ENCODE measurements at places on chromosomes 12 and 14.

GRCh38 chr12:109673379-109673778 is 40.2 kb upstream of the FAM222A start:
- DNase-seq = no peak

DNA sequence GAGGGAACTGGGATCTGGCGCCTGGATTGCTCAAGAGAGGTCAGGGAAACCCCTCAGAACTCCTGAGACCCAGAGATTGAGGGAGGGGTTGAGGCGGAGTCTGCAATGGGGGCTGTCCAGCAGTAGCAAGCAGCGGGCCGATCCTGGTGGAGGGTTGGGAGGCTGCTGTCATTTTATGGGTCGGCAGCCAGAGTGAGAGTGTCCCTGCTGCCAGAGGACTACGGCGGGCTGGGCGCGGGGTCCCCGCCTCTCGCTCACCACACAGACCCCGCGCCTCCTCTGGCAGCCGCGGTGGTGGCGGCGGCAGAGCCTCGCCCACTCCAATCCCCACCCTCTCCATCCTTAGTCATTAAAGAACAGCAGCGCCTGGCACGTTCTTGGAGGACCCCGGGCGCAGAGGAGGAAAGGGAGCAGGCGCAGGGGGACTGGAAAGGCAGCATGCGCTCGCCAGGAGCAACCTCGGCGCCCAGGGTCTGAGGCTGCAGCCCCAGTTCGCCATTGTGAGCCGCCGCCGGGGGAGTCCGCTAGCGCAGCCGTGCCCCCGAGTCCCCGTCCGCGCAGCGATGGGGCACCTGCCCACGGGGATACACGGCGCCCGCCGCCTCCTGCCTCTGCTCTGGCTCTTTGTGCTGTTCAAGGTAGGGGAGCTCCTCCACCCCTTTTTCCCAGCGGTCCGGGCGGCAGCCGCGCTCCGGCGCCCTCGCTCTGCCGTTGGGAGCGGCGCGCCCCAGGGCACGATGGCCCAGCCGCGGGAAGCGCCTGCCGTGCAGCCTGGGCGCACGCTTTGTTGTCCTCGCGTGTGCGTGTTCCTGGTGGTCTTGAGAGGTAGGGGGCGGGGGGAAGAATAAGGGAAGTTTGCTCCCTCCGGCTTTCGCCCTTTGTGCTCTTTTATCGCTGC is at the start of gene PTPRO:
Gene PTPRO, plus strand, starts transcription at position 345 of the 898 bp plus-strand sequence.
- DNase-seq = no peak

DNA sequence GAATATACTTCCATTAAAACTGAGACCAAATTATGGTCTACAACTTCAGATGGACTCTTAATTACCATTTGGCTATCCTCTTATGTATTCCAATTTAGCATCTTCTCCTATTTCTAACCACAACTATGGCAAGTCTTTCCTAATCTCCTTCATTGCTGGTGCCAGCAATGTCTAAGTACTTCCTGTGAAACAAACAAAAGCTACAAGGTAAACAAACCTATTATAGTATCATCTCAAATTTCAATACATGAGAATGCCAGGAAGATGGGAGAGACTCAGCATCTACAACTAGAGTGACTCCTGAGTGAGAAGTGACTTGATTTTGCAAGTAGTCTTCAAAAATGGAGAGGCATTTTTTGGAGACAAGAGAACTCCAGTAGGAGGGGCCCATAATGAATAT is 202.9 kb upstream of the ATXN7L3B start:
- DNase-seq = no peak

GRCh38 chr14:81329640-81330381 is 70.3 kb downstream of the STON2 start:
- DNase-seq = no peak

DNA sequence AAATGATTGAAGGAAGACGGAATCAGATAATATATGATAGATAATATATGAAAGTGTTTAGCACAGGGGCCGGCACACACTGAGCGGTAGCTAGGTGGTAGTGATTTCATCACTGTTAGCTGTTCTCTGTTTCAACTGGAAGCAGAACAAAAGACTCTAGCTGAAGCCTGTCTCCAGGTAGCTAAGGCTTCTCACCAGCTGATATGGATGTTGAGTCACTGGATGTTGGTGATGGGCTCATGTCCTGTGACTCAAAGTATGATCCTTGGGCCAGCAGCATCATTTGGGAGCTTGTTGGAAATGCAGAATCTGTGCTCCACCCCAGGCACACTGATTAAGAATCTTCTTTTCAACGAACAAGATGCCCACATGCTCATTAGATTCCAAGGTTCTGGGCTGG is 21.7 kb upstream of the KCNA5 start:
- no peak for DNase-seq

DNA sequence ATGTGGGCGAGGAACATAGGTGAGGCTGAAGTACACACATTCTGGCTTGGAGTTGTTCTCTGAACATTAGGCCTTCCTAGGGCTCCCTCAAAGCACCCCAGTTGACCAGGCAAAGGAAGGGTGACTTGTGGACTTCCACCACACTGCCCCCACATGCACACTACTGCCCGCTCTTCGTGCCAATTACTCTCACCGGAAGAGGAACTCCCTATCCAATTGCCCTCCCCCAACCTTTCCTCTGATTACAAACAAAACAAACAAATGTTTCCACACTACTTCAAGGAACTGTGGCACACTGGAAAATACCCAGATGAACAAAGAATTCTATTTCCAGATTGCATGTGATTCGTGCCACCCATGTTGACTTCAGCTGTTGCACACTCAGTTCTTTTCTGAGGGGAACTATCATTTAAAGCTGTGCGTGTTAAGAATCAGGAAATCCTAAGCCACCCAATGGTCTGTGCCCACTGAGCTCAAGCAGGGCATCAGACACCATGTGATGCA is 139.3 kb downstream of the SSPN start:
- peak; percentile 90 for DNase-seq

DNA sequence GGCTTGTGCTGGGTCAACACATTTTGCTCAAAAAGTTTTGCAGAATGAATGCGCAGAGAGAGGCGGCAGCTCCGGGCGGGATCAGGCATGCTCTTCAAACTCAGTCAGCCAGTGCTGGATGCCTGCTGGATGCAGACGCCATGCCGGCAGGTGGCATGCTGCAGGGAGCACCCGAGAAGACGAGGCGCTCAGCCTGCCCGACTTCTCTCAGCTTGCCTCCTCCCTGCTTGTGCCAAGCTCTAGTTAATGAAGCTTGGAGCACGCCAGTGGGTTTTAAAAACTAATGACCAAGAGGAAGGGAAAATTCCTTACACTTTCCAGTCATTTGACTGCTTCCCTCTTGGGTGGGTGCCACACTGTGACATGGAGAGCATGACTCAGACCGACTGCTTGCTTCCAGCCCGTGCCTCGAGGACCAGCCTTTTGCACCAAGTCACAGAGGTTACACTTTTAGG is 39.8 kb downstream of the SLC24A4 start:
- DNase-seq = peak; percentile 38

- DNase-seq = no peak
These were observed 196.4 kb downstream of the RPAP3 start for GRCh38 chr12:47509398-47509851.

GRCh38 chr14:65206448-65207096 is 104.3 kb upstream of the MAX start:
- no peak for DNase-seq

DNA sequence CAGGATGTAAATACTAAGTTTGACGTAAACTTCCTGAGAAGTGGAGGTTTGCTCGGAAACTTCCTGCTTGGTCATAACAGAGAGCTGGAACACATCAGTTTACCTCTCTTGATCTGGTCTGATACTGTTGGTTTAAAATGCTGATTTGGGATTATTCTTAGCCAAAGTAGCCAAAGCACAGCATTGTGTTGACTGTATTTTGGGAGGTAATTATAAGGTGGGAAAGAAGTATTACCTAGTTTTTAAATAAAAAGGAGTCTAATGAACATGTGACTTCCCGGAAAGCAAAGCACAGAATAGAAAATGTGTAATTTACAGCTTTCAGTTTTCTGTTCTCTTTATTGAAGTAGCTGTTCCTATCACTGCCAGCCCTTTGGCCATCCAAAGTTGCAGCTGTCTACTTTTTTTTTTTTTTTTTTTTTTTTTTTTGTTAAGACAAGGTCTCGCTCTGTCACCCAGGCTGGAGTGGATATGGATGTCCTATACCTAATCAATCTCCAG is 52.2 kb upstream of the SRP54 start:
- DNase-seq = no peak

DNA sequence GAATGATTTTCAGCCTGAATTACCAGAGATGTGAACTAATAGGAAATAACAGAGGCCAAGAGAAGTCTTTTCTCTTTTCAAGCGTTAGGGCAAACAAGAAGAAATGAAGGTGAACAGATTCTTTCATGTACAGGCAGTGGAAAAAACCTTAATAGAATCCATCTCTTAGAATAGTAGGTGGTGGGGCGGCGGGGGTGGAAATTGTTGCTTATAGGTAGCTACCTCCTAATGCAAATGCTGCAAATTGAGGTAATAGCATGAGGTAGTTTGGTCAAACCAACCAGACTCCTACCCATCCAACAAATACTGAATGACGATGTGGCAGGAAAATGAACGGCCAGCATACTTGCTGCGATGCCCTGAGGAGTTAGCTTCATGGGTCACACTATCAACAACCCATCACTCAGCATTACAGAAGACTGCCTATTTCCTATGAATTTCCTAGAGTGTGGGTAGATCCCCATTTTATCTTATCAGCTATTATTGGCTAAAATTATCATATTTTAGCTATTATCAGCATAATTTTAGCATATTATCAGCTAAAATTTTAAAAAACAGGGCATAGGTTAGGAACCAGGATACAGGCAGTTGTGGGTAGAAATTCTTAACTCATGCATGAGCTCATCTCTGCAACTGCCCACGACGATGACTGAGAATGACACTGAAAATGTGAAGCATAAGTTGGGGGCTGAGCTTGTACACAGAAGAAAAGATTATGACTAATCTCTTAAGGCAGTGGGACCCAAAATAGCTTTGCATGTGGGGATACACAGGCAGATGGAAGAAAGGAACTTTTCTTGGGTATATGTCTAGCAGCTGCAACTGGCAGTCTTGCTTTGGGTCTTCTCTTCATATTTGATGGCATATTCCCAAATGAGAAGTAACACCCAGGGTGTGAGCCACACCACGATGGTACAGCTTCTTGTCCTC is 68.7 kb downstream of the NIN start:
- DNase-seq = no peak

DNA sequence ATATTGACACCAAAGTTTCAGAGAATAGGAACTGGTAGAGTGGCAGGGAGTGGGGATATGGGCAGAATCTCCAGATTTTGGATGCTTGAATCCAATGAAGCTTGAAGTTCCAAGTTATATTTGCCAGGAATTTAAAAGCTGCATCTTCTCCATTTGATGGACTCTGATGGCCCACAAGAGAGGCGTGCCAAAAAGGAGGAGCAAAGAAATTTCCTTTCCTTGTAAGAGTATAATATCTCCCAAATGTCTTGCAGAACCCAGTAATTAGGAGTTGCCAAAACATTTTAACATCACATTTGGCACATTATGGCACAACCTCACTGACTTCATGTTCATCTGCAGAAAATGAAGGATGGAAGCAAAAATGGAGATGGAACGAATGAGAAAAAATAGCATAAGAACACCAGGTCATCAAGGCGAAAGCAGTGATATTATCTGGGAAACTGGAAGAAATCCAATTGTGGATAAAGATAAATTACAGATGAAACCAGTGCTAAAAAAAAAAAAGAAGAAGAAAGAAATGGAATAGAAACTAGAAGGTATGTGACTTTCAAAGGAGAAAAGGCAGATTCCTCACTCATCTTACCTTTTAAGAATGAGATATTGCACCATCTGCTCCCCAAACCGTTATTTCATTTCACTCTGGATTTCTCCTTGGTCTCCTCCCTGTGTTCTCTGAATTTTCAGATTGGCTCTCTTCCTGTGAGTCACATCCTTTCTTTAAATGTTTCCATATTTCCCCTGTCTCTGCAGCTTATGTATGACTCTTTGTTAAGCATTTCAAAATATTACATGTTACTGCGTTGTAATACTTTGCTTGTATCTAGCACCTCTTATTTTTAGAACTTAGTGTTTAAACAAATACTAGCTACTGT is 13.5 kb upstream of the FLRT2 start:
- no peak for DNase-seq

GRCh38 chr14:48963231-48963790 is 622.9 kb downstream of the RPS29 start:
- DNase-seq = no peak

DNA sequence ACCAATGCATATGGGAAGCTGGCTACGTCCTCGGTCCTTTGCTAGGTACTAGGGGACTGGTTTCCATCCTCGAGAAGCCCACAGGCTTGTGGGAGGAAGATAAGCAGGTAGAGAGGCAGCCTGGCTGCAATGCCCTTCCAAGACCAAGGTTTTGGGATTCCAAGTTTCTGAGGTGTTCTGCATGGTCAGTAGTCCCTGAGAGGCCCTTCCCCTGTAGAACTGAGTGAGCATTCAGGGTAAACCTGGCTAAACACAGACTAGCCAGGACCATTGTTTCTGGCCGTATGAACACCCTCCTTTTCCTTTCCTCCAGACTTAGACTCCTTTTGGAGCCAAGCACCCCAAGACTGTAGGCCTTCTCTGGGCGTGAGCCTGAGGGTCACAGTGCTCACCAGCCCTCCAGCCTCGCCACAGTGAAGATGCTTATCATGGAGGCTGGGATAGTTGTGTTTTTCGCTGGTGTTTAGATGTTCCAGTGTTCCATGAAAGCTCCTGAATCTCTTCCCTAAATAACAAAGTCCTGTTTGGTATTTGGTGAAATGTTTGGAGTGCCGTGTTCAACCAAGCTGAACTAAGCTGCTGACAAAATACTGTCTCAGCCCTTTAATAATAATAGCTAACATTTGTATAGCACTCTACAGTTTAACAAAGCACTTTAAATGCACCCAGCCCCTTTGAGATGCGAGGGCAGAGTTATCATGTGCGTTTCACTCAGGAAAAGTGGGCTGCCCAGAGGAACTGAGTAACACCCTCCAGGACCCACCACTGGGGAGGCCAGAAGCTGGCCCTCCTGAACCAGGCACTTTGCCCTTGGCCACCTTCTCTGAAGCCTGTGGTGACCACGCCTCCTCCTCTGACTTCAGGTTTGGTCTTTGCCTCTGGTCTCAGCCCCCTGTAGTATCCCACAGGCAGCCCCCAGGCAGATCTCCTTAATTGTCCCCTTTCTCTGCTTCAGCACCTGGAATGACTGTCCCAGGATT is 284.5 kb downstream of the CACNA1C start:
- DNase-seq = no peak

DNA sequence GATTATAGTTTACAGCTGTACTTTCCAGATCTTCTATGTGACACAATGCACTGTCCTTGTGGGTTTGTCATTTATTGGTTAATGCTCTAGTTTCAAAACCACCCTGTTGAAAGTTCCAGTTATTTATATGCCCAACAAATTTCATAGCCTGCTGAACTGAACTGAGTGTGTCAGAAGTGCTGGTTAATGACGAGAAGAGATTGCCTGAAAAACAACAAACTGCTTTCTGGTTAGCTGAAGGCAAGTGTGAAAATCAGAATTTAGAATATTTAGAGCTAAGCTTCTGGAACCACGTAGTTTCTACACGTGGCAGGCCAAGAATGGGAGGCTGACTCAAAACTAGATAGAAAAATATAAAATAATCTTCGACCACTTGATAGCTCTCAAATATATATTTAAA is 19.1 kb upstream of the RIN3 start:
- DNase-seq = no peak
